IMR-90 (cell line): ENCODE measurements at places on chromosomes 5 and 9. TPM values are rescaled to one million over a fixed set of nuclear protein-coding genes. Genes with fewer than 3 reads are reported as not detected.

DNA sequence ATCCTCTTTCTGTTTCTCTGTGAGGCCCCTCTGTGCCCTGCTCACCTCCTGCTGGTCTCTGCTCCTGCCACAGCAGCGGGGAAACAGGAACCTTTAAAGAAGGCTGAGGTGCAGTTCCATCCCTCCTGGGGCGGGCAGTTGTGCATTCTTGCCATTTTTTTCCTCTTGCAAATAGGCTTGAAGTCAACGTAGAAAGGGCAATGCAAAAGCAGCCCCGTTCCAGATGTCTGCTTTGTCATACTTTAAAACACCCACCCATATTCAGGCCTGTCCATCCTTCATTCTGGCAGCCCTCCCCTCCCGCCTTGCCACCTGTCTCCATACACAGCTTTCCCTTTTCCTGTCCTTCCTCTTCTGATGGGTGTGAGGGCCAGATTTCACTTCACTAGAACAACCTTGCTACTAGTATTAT is 65.4 kb upstream of the KLF9 start:
- no peaks in the 10 kb centered on the region for H3K36me3 ChIP-seq
- no peaks in the 10 kb centered on the region for H3K27me3 ChIP-seq
- no peak overlapping the region for H3K4me3 ChIP-seq

DNA sequence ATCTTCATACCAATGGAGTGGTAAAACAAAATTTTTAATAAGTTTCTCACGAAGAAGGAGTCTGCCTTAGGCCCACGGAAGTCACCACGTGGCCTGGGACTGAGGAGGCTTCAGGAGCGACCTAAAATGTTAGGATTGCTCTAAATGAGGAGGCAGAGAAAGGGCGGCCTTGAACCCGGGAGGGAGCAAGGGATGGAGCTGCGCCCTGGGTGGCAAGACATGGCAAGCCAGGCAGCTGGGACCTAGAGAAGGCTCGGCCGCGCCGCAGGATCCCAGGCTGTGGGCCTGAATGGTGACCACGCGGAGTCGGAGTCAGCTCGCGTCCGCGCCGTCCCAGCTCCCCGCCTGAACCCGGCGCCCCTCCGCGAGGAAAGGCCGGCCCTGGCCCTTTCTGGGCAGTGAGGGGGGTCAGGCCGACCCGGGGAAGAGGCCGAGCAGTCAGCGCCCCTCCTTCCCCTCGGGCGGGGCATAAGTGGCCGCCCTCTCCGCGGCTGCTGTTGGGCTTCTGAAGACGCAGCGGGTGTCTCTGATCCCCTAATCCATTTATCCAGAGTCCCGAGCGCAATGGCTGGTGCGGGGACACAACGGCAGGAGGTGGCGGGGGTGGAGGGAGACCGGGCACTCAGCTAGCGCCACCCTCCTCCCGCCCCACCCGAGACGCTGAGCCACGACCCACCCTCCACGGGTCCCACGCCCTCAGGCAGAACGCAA is 10.6 kb downstream of the IRX1 start:
- no peaks in the 10 kb centered on the region for H3K36me3 ChIP-seq
- DNase-seq = no peak
- no peaks in the 10 kb centered on the region for H3K4me1 ChIP-seq

PNPLA7 gene
- total RNA-seq = under 0.01 TPM in 2 replicates

DNA sequence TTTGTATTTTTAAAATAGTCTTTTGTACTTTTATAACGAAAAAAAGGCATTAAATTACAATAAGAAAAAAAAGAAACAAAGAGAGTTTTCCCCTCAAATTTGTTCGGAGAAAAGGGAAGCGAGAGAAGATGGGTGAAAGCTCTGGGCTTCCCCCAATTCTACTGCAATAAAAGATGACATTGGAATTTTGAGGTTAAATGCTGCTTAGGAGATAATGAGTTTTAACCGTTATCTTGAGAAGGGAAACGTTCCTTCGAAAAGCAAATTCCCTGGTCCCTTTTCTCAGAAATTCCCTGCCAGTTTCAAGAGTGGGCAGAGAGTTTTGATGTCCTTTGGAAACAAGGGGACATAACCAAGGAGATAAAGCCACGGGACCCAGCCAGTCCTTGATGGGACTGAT is 18.4 kb upstream of the ERGIC1 start:
- no peaks in the 10 kb centered on the region for H3K27me3 ChIP-seq
- H3K4me1 ChIP-seq = peaks cover 11% of the 10 kb centered on the region
- H3K4me3 ChIP-seq = no peak overlapping the region
- no peaks in the 10 kb centered on the region for H3K36me3 ChIP-seq
- no peak for DNase-seq
- H3K27ac ChIP-seq = no peak overlapping the region

- no peaks in the 10 kb centered on the region for H3K27me3 ChIP-seq
- no peaks in the 10 kb centered on the region for H3K4me1 ChIP-seq
- H3K36me3 ChIP-seq = no peaks in the 10 kb centered on the region
- DNase-seq = no peak
- H3K4me3 ChIP-seq = no peak overlapping the region
Measured at GRCh38 chr9:16950051-16950450, 79.6 kb upstream of the BNC2 start.

GRCh38 chr9:89038382-89039103 is 47.3 kb downstream of the S1PR3 start:
- H3K27me3 ChIP-seq = no peaks in the 10 kb centered on the region
- peaks cover 4% of the 10 kb centered on the region for H3K36me3 ChIP-seq
- DNase-seq = peak; percentile 97
- H3K27ac ChIP-seq = peak overlapping the region; percentile 70; the same call in 1 of the 2 replicates

DNA sequence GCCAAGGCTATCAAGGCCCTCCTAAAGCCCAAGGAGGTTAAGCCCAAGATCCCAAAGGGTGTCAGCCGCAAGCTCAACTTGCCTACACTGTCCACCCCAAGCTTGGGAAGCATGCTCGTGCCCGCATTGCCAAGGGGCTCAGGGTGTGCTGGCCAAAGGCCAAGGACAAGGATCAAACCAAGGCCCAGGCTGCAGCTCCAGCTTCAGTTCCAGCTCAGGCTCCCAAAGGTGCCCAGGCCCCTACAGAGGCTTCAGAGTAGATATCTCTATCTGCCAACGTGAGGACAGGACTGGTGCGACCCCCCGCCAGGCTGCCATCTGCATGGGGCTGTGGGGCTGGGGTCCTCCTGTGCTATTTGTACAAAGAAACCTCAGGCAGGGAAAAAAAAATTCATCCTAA is 3.3 kb downstream of the HOMER1 start:
- no peak for DNase-seq
- H3K4me3 ChIP-seq = no peak overlapping the region
- H3K27me3 ChIP-seq = no peaks in the 10 kb centered on the region
- H3K36me3 ChIP-seq = no peaks in the 10 kb centered on the region

DNA sequence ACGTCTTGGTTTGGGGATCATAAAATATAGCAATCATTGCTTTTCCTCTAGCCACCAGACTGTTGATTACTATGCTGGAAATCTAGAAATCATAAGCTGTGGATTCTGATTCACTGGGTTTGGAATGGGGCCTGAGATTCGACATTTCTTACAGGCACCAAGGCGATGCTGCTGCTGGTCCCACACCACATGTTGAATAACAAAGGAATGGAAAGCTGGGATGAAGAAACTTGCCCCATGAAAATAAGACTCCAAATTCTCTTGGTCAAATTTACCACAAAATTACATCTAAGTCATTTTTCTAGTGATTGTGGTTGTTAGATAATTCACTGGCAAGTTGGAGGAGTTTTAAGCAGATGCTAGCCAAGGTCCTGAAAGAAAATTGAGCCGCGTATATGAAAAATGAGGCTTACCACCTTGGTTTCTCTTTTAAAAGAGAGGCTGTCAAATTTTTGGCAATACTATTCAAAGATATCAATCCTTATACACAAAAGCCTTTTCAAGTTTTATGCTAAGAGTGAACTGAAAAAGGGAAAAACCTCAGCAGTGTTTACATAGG is 23.0 kb upstream of the MEIKIN start:
- no peaks in the 10 kb centered on the region for H3K4me1 ChIP-seq
- no peak for DNase-seq
- no peaks in the 10 kb centered on the region for H3K36me3 ChIP-seq
- peaks cover 3% of the 10 kb centered on the region for H3K27me3 ChIP-seq

CKMT2 gene
- 0.28 and 0.36 TPM in 2 replicates for total RNA-seq

TICAM2 gene
- total RNA-seq = 4.3 and 6.9 TPM in 2 replicates

- H3K27me3 ChIP-seq = peaks cover 49% of the 10 kb centered on the region
- DNase-seq = no peak
- H3K4me3 ChIP-seq = no peak overlapping the region
Measured at GRCh38 chr5:14577971-14578370, 3.6 kb upstream of the OTULINL start.

DNA sequence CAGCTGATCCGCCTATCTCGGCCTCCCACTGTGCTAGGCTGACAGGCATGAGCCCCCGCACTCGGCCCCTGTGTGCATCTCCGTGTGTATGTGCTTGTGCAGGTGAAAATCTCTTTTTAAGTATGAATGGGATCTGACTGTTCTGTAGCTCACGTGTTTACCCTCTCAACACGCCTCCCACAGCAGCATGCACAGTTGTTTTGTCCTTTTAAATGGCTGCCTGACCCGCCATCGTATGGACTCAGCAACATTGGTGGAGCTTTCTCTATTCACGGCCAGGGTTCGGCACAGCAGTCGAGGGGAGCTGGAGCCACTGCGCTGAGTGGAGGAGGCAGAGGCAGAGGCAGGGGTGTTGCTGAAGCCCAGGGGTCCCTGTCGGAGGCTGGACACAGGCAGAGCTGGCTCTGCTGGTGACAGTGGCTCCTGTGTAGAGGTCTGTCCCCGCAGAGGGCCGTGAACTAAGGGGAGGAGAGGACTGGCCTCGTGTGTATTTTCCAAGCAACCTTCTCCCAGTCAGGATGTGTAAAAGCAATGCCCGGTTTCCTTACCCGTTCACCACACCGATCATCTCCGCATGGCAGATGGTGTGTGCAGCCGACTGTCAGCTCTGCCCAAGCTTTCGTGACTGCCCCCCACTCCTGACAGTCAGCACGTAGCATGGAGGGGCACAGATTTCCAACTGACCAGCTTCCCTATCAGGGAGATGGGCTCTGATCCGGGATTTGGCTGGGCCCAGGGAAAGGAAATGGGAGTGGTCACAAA is 37.3 kb downstream of the MRPL36 start:
- H3K36me3 ChIP-seq = no peaks in the 10 kb centered on the region
- H3K4me3 ChIP-seq = no peak overlapping the region
- DNase-seq = no peak
- no peak overlapping the region for H3K27ac ChIP-seq
- peaks cover 3% of the 10 kb centered on the region; the same call in 1 of the 2 replicates for H3K4me1 ChIP-seq

SLC2A8 gene
- 6.4 and 9.0 TPM in 2 replicates for total RNA-seq

- no peaks in the 10 kb centered on the region for H3K27me3 ChIP-seq
- no peak overlapping the region for H3K27ac ChIP-seq
- no peak overlapping the region for H3K4me3 ChIP-seq
- H3K4me1 ChIP-seq = no peaks in the 10 kb centered on the region
- DNase-seq = no peak
Measured at GRCh38 chr5:167929841-167930240, 361.6 kb upstream of the WWC1 start.

DNA sequence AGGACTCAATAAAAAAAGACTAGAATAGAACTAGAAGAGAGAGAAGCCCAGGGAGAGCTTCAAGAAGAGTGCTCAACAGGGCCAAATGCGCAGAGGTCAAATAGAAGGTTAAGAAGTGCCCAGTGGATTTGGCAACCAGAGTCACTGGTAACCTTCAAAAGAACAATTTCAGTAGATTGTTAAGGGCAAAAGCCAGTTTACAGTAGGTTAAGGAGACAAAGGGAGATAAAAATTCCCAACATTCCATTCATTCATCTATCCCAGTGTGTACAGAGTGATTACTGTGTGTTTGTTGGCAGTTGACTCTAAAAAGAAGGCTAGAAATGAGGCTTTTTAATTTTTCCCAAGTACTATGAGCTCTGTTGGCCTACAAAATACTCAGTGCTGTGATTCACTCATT is 69.4 kb downstream of the RIGI start:
- no peak overlapping the region for H3K4me3 ChIP-seq
- H3K27me3 ChIP-seq = no peaks in the 10 kb centered on the region

SMIM32 gene
- total RNA-seq = not detected in 2 replicates

DNA sequence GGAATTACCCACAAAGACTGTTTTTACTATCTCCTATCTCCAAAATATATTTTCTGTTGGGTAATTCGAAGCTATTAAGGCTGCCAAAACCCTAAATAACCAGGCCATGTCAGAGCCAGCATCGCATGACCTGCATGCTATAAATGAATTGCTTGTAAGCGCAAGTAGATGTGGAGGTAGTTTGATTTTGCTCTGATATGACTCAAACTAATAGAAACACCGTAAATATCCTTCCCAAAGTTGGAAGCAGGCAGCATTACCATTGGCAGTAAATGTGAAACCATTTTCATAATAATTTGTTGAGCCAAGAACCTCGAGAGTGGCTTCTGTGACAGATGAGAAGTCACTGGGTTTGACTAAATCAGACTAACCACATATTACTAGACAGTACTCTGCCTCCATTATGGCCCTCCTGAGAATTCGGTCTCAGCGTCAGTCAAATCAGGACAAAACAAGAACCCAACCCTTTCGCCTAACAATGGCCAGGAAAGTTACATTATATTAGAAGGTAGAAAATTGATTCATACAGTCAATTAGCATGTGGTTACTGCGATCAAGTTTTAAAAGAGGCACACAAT is 289.8 kb downstream of the SPOCK1 start:
- no peak overlapping the region for H3K27ac ChIP-seq
- H3K4me3 ChIP-seq = no peak overlapping the region
- H3K4me1 ChIP-seq = peaks cover 2% of the 10 kb centered on the region; the same call in 1 of the 2 replicates
- no peaks in the 10 kb centered on the region; the same call in 1 of the 2 replicates for H3K27me3 ChIP-seq
- no peak for DNase-seq

DNA sequence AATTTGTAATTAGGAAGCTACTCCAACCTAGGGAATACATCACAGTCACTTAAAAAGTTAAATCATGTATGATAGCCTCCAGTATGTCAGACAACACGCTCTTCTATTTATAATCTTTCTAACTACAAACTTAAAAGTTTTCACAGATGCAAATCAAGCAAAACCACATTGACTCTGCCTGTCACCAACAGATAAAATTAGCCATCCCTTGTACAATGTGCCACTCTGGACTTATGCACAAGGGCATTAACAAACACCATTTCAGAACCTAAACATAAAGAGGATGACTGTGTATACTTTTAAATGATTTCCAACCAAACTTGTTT is 14.7 kb downstream of the ERP44 start:
- H3K4me1 ChIP-seq = peaks cover 7% of the 10 kb centered on the region
- H3K27me3 ChIP-seq = no peaks in the 10 kb centered on the region
- no peak overlapping the region for H3K27ac ChIP-seq
- no peak overlapping the region for H3K4me3 ChIP-seq
- no peak for DNase-seq

DNA sequence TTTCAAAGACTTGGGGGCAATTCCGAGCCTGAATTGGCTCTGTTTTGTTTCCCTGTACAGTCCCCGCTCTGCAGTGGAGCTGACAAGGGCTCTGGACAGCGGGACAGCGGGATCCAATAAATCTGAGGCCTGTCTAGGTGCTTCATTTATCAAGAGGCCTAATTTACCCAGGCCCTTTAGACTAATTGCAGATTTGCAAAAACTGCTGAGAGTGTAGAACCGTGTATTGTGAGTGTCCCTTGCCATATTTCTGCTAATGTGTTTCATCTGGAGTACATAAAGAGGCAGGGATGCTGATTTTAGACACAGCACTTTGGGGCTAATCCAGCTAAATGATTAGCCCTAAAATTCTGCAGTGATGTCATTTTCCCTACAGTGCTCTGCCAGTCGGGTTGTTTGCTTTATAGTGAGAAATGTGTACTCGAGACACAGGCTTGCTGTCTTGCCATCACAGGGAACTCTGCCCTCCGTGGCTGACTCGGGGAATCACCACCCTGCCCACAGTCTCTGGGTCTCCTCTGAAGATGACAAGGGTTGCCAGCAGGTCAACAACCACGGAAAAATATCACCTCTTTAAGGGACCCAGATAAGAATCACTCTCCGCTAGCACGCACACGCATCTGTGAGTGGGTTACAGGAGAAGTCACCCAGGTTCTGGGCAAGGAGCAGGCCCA is 592.0 kb downstream of the BNC2 start:
- H3K27me3 ChIP-seq = no peaks in the 10 kb centered on the region; the same call in 1 of the 2 replicates
- peaks cover 10% of the 10 kb centered on the region for H3K4me1 ChIP-seq
- H3K27ac ChIP-seq = no peak overlapping the region
- no peaks in the 10 kb centered on the region for H3K36me3 ChIP-seq
